Tibial nerve (tissue), 4 donors: ENCODE measurements at places on chromosomes 2 and 18.
A peak's percentile ranks its signal among the peaks of the same experiment; 100 is the strongest.

- H3K4me1 ChIP-seq, result no peaks in the 10 kb centered on the region
- no peak for DNase-seq
- H3K27me3 ChIP-seq, result no peaks in the 10 kb centered on the region
- no peak overlapping the region for H3K4me3 ChIP-seq
- peaks cover 96% of the 10 kb centered on the region for H3K36me3 ChIP-seq
These were observed 28.1 kb downstream of the CEP192 start for GRCh38 chr18:13019301-13019700.

DNA sequence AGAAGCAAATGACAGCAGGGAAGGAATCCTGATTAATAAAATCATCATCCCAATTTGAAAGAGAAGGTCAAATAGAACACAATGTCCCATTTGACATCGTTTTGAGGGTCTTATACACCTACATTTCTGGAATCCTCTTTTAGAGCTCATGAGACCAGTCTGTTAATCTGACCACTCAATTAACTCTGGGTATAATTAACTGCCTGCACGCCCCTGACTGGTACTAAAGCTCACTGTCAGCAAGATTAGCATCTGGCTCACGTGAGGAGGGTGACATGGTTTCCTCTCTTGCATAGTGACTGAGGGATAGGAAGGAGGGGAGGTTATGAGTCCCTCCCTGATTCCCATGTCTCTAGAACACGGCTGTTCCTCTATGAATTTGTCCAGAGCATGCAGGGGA is 124.3 kb downstream of the ICOS start:
- H3K27me3 ChIP-seq, result no peaks in the 10 kb centered on the region
- H3K27ac ChIP-seq, result no peak overlapping the region
- no peaks in the 10 kb centered on the region for H3K36me3 ChIP-seq
- H3K4me3 ChIP-seq, result no peak overlapping the region
- DNase-seq, result no peak
- no peaks in the 10 kb centered on the region for H3K4me1 ChIP-seq

GRCh38 chr2:224976629-224977525 is 65.4 kb downstream of the DOCK10 start:
- no peaks in the 10 kb centered on the region for H3K4me1 ChIP-seq
- no peak for DNase-seq
- H3K4me3 ChIP-seq, result no peak overlapping the region

DNA sequence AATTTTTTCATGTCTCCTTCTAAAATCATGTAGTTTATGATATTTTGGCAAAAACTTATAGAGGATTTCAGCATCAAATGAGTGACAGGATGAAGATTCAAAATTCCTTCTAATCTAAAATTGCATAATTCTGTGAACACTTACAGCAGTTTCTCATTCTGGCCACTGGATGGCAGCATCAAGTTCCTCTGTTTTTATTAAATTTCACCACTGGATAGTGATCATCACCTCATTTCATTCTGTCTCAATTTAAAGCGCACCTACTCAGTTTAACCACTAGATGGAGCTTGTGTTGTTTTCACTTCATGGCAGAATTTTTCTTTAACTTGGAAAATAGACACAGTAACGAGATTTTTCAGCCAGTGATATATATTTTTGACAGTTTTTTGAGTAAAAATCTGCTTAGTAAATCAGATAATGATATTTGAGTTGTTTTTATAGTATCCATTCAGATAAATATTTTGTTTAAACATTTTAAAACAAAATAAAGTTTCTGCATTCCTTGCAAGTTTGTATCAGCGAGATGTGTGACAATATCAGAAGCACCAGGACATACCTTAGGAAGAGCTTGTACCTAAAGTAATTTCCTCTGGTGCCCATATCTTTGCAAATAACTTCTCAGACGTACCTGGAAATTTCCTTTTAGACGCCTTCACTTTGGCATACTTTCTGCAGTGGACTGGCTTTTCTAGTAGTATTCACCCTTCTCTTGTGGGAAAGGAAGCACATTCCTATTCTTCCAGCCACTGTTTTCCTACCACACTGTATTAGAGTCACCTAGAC is 94.7 kb upstream of the ARHGAP15 start:
- no peaks in the 10 kb centered on the region for H3K36me3 ChIP-seq
- peak; percentile 30 for DNase-seq
- H3K27me3 ChIP-seq, result no peaks in the 10 kb centered on the region
- H3K4me3 ChIP-seq, result no peak overlapping the region
- no peak overlapping the region for H3K27ac ChIP-seq

GRCh38 chr18:37712776-37713175 is 147.2 kb upstream of the CELF4 start:
- no peak overlapping the region for H3K27ac ChIP-seq
- no peak overlapping the region for H3K4me3 ChIP-seq
- H3K36me3 ChIP-seq, result no peaks in the 10 kb centered on the region
- no peak for DNase-seq
- H3K27me3 ChIP-seq, result no peaks in the 10 kb centered on the region

DNA sequence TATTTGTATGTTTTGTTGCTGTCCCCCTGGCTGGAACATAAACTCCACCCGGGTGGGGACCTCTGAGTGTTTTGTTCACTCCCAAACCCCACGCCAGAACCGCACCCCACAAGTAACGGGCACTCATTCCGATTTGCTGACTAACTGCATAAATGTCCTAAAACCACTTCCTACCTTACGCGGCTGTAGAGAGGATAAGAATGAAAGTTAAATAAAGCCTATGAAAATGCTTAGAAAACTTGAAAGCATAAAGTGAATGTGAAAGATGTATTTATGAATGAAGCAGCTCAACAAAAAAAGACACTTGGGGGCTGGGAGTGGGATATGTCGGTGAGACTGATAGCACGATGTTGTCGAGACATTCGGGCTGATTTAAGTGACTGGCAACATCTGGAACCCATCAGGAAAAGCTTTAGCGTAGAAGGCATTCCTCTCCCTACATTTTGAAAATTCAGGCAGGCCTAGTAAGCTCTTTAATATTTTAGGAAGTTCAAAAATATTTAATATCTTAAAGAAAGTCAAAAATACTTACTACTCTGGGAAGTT is 206.7 kb downstream of the SH3RF3 start:
- no peaks in the 10 kb centered on the region for H3K27me3 ChIP-seq
- H3K4me3 ChIP-seq, result no peak overlapping the region
- H3K36me3 ChIP-seq, result no peaks in the 10 kb centered on the region
- H3K4me1 ChIP-seq, result peaks cover 41% of the 10 kb centered on the region
- H3K27ac ChIP-seq, result no peak overlapping the region

- H3K4me1 ChIP-seq, result peaks cover 77% of the 10 kb centered on the region
- no peaks in the 10 kb centered on the region for H3K36me3 ChIP-seq
- no peaks in the 10 kb centered on the region for H3K27me3 ChIP-seq
- DNase-seq, result no peak
These were observed 159.2 kb downstream of the BCL2 start for GRCh38 chr18:63160172-63160995.

GRCh38 chr2:2251255-2251654 is 79.8 kb downstream of the MYT1L start:
- DNase-seq, result no peak
- H3K36me3 ChIP-seq, result no peaks in the 10 kb centered on the region
- H3K27ac ChIP-seq, result no peak overlapping the region
- H3K4me3 ChIP-seq, result no peak overlapping the region
- no peaks in the 10 kb centered on the region for H3K27me3 ChIP-seq

- no peaks in the 10 kb centered on the region for H3K4me1 ChIP-seq
- no peak overlapping the region for H3K27ac ChIP-seq
These were observed 182.6 kb downstream of the FSIP2 start for GRCh38 chr2:185921048-185921756.

DNA sequence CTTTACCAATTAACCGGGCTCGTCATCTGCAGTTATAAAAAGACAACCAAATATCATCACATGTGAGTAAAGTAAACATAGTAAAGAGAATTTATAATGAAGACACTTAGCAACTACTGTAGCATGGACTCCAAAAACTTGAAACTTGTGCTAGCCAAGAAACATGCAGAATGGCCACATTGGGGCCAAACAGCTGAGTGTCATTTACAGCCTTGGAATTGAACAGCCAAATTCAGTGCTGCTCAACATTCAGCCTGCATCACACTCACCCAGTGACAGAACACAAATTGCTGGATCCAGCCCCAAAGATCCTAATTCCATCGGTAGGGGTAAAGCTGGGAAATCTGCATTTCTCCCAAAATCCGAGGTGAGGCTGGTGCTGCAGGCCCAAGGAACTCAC is 224.8 kb upstream of the GYPC start:
- no peaks in the 10 kb centered on the region for H3K36me3 ChIP-seq
- no peak overlapping the region for H3K27ac ChIP-seq
- H3K27me3 ChIP-seq, result no peaks in the 10 kb centered on the region
- H3K4me1 ChIP-seq, result no peaks in the 10 kb centered on the region
- DNase-seq, result no peak
- H3K4me3 ChIP-seq, result no peak overlapping the region

DNA sequence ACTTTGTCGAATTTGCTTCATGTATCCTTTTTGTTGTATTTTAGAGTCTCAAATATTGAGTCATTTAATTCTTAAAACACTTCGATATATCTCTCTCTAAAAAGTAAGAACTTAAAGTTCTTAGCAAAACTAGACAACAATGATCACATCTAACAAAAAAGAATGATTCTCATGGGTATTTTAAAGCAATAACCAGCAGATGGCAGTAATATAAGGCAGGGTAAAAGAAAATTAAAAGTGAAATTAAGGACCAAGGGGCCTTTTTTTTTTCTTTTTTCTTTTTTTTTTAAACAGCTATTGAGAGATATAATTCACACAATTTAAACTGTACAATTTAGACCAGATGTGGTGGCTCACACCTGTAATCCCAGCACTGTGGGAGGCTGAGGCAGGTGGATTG is 9.9 kb upstream of the AOX1 start:
- no peaks in the 10 kb centered on the region for H3K27me3 ChIP-seq
- no peak for DNase-seq
- no peaks in the 10 kb centered on the region for H3K4me1 ChIP-seq
- H3K36me3 ChIP-seq, result no peaks in the 10 kb centered on the region

- no peak overlapping the region for H3K27ac ChIP-seq
- H3K4me1 ChIP-seq, result no peaks in the 10 kb centered on the region
- DNase-seq, result no peak
- H3K36me3 ChIP-seq, result no peaks in the 10 kb centered on the region
- H3K27me3 ChIP-seq, result no peaks in the 10 kb centered on the region
These were observed 999.9 kb downstream of the TSN start for GRCh38 chr2:122755281-122755780.

- no peak for DNase-seq
- H3K27me3 ChIP-seq, result no peaks in the 10 kb centered on the region
- no peaks in the 10 kb centered on the region for H3K36me3 ChIP-seq
- no peak overlapping the region for H3K27ac ChIP-seq
- no peaks in the 10 kb centered on the region for H3K4me1 ChIP-seq
- H3K4me3 ChIP-seq, result no peak overlapping the region
These were observed 36.8 kb downstream of the MYT1L start for GRCh38 chr2:2294183-2294690.

DNA sequence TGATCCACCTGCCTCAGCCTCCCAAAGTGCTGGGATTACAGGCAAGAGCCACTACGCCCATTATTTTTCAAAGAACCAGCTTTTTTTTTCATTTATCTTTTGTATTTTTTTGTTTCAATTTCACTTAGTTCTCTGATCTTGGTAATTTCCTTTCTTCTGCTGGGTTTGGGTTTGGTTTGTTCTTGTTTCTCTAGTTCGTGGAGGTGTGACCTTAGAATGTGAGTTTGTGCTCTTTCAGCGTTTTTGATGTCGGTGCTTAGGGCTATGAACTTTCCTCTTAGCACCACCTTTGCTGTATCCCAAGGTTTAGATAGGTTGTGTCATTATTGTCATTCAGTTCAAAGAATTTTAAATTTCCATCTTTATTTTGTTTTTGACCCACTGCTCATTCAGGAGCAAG is 86.7 kb upstream of the MSTN start:
- no peaks in the 10 kb centered on the region for H3K27me3 ChIP-seq
- H3K36me3 ChIP-seq, result no peaks in the 10 kb centered on the region
- no peak overlapping the region for H3K27ac ChIP-seq
- no peaks in the 10 kb centered on the region for H3K4me1 ChIP-seq
- DNase-seq, result no peak
